ENCODE measurements at places on chromosomes 4 and X. TPM values are rescaled to one million over a fixed set of nuclear protein-coding genes. Genes with fewer than 3 reads are reported as not detected.
A peak's percentile ranks its signal among the peaks of the same experiment; 100 is the strongest.

DNA sequence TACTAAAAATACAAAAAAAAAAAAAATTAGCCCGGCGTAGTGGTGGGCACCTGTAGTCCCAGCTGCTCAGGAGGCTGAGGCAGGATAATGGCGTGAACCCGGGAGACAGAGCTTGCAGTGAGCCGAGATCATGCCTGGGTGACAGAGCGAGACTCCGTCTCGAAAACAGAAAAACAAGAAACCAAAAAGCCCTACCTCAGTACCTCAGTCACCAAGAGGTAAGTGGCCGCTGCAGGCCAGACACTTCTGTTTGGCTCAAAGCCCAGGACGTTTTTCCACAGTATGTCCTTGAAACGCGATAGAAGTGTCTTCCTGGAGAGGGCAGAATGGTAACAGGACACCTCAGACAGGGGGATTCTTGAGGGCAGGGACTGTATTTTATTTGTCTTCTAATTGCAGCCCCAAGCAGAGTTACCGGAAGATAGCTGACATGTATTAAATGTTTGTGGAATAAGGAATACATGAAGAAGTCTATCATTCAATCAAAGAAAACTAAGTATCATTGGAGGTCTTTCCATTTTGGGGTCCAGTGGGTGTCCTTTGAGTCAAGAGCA, 63.6 kb downstream of the CLNK start:
- DNase-seq, result no peak

DNA sequence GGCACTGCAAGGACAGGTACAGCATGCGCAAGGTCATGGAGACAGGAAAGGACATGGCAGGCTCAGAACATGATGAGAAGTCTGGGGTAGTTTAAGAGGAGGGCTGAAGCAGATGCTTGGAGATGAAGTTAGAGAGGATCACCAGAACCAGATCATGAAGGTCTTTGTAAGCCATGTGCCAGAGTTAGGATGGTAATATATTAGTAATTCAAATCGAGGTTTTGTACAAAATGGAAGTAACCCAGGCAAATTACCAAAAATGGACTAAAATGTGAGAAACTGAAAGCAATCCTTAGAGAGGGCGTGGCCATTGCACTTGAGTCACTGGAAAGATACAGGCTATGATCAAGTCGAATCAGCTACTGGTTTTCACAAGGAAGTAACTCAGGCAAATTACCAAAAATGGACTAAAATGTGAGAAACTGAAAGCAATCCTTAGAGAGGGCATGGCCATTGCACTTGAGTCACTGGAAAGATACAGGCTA, 13.5 kb downstream of the RXFP1 start:
- DNase-seq, result peak; percentile 78

Gene SHISA3
- not detected for total RNA-seq

- no peak for DNase-seq
These were observed 68.0 kb downstream of the CCNG2 start for GRCh38 chr4:77225022-77225421.

Gene RBMXL3
- not detected for total RNA-seq

DNA sequence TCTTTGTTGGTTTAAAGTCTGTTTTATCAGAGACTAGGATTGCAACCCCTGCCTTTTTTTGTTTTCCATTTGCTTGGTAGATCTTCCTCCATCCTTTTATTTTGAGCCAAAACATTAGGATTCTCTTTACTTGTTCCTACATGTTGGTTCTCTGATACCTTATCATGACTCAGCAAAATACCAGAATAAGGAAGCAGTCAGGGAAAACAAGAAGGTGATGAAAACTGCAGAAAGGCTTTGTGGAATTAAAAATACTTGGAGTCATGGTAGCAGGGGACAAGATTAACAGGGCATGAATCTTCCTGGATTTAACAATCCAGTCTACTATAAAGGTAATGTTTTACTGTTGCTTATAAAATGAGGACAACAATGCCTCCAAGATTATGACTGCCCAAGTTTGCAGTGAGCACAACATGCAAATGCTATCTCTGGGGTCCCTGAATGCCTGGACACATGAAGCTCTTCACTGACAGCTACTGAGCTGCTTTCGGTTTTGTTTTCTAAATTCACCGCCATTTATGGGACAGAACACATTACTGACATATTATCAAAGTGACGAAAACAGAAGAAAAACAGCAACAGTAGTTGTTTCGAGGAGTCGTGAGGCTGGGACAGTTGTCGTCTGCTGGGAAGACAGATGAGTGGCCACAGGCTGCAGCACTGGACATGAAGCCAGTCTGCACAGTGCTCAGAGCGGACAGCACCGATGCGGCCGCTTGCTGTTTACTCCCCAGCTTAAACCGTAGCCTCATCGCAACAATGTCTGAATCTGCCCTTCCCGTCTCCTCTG, 174.5 kb upstream of the DKK2 start:
- DNase-seq, result peak; percentile 26

GRCh38 chr4:153071958-153072598, 132.2 kb upstream of the TRIM2 start:
- DNase-seq, result no peak

Gene CYP2U1
- 8.5 TPM for total RNA-seq

Gene DSPP
- total RNA-seq, result not detected

- no peak for DNase-seq
These were observed 58.8 kb downstream of the PPP3CA start for GRCh38 chr4:101288365-101289145.

DNA sequence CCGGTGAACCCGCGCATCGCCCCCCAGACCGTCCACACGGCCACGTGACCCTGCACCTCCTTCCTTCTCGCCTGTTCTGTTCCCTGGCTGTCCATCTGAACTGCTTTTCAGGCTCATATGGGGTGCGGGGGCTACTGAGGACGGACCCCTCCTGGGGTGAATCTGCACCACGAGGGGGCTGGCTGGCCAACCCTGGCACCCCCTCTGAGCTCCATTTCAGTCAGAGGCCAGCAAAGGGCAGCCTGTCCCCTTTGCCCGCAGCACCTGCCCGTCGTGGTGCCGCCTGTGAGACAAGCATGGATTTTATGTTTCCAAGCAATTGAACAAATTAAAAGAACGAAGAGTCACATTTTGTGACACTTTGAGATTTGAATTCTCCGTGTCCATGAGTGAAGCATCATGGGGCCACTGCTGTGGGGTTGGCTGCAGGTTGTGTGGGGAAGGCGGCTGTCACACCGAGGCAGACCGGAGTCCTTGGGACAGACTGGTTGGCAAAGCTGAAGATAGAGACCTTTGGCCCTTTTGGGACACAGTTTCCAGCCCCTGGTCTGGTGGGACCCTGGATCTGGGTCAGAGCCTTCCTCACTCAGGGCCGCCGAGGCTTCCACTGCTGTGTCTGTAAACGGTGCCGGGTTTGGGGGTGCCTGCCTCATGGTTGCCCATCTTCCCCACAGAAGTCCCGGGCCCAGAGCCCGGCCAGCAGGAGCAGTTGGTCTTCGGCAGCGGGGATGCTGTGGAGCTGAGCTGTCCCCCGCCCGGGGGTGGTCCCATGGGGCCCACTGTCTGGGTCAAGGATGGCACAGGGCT, 5.7 kb downstream of the FGFR3 start:
- DNase-seq, result no peak

DNA sequence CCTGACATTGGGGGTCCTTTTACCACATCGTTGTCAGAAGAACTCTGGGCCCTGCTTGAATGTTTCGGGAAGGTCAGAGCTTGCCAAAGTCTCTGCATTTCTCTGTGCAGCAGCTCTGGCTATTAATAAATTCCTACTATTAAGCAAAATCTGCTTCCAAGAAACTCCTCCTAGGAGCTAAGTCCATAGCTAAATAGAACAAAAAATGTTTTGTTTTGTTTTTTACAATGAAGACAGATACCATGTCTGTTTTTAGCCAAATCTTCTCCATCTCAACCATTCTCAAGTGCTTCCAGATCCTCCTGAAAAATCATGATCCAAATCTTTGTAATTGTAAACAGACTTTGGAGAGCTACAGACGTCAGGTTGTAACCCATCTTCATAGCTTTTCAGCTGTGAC, 161.6 kb downstream of the SPATA18 start:
- DNase-seq, result no peak

GRCh38 chr4:56843421-56843899, 22.0 kb upstream of the SPINK2 start:
- DNase-seq, result no peak

Gene TLR7
- total RNA-seq, result not detected

- DNase-seq, result peak; percentile 70
These were observed 27.2 kb downstream of the TACC3 start for GRCh38 chr4:1748465-1748995.

DNA sequence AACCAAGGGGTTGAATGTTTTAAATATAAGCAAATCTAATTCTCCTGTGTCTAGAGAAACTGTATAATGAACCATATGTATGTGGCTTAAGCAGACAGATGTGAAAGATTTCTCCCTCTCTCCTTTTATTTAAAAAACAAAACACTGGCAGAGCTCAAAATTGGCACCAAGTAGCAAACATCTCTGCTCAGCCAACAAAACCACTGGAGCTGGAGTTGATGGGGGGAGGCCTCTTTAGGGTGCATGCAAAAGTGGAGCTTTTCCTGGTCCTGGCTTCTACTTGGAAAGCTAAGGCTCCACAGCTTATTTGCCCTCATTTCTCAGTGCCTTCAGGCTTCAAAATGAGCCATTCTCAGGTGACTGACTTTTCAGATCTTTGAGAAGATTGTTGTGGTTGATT, 95.6 kb downstream of the REPS2 start:
- no peak for DNase-seq

Gene ODAPH
- 0.19 TPM for total RNA-seq

Gene LCORL
- total RNA-seq, result 12.1 TPM

Gene UGT2A1
- not detected for total RNA-seq

DNA sequence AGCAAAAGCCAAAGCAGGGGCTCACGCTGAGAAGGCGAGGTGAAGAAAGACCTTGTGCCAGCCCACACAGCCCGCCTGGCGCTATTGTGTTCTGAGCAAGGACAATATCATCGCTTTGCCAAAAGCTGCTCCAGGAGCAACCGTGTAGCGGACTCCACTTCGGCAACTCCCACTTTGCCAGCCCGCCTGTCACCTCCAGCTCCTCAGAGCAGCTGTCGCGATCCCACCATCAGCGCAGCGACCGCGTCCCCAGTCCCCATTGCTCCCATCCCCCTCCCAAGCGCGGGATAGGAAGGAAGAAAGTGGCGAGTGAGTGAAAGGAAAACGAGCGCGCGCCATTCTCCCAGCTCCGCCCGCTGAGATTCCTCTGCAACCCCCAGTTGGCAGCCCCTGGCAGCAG, 759 bp downstream of the ZC4H2 start:
- peak; percentile 3 for DNase-seq

- no peak for DNase-seq
These were observed 117.6 kb downstream of the MAB21L2 start for GRCh38 chr4:150699599-150699998.

Data from H4 (cell line).